ENCODE measurements at places on chromosomes 6 and 20.

DNA sequence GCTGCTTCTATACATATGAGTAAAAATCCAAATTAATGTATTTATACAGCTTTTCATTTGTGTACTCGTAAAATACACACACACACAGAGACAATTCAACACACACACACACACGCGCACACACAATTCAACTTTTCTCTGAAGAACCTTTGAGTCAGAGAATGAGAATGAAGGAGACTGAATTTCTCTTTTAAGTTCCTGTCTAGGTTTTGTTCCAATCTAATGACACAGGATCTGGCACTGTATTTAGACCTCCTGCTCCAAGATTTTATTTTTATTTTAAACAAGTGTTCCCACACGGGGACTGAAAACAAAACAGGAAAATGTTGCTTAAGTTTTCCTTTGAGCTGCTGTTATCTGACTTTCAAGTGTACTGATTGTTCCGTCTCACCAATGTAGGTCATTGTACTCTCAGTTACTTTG lies 250.8 kb downstream of the LAMA2 start:
- DNase-seq: no peak

DNA sequence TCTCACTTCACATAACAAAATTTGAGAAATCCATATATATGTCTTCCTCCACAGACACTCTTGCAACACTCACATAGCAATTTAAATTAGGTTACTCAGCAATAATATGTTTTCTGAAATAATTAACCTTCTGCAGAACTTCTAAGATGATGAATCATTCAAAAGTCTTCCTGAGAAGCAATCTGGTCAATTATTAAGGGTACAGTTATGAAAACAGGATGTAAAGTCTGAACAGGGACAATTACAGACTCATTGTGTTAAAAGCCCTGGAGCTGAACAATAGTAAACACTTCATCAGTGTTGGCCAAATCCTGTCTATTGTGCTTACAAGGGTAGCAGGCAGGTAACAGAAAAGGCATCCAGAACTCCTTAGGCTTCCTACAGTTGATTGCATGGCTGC lies 75.4 kb downstream of the FILIP1 start:
- DNase-seq: no peak

- DNase-seq: no peak
These were observed 1.6 kb downstream of the TFAP2C start for GRCh38 chr20:56630506-56631317.

DNA sequence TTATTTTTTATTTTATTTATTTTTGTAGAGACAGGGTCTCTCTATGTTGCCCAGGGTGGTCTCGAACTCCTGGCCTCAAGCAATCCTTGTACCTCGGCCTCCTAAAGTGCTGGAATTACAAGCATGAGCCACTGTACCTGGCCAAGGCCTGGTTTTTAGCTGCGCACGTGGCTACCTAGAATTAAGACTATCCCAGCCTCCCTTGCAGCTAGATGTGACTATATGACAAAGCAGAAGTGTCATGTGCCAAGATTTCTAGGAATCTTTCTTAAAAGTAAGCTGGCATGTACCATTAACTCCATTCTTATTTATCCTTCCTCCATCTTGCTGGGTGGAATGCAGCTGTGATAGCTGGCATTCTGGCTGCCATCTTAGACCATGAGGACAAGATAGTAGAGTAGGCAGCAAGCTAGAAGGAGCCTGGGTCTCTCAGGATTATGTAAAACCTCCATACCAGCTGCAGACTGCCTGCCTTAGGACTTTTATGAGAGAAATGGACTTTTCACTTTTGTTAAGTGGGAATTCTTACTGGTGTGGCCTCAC lies 2.1 kb upstream of the SPDEF start:
- no peak for DNase-seq

DNA sequence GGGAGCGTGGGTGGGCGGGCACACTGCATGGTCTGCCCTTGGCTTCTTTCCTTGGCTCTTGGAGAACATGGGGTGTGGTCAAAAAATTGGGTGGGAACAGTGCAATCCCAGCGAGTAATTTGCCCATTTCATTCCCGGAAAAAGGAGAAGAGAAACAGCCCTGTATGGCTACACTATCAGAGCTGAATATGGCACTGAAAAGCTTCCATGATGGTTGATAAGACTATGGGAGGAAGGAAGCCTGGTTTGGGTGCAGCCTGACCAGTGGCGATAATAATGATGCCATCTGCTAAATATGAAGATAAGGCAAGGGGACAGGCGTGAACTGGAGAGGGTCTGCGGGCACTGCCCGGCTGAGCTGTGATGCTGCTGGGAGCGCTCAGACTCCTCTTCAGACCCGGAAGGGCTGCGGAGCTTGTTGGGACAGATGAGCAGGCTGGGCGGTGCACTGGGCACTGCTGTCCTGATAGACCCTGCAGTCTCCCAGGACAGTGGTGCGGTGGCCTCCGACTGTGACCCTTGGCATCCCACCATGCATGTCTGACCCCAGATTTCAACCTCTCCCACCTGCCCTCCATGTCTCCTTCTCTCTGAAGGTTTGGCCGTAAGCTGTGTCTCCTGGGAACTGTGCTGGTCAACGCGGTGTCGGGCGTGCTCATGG lies 10.2 kb downstream of the SLC22A1 start:
- DNase-seq: no peak

DNA sequence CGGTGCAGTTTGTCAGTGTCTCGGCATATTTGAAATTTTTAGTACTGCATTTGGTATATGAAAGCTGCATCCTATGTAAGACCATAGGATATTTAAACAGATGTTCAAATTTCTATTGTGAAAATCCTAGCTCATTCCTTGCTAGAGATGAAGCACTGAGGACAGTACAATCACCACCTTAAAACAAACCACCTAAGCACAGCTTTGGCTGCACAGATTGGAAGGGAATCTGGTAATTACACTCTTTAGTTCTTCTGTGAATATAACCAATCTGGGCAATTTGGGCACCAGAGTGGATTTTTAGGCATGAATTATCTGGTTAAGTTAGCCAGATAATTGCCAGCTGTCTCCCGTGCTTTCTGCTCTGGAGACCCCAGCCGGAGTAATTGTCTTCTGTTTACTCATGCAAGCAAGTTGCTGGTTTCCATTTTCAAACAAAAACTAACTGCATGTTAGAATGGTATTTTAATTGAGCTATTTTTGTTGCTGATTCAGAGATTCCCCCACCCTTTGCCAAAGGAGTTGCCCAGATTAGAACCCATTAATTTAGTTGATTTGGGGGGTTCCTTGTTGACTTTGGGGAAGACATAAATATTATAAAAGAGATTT lies 36.9 kb downstream of the E2F3 start:
- DNase-seq: no peak

DNA sequence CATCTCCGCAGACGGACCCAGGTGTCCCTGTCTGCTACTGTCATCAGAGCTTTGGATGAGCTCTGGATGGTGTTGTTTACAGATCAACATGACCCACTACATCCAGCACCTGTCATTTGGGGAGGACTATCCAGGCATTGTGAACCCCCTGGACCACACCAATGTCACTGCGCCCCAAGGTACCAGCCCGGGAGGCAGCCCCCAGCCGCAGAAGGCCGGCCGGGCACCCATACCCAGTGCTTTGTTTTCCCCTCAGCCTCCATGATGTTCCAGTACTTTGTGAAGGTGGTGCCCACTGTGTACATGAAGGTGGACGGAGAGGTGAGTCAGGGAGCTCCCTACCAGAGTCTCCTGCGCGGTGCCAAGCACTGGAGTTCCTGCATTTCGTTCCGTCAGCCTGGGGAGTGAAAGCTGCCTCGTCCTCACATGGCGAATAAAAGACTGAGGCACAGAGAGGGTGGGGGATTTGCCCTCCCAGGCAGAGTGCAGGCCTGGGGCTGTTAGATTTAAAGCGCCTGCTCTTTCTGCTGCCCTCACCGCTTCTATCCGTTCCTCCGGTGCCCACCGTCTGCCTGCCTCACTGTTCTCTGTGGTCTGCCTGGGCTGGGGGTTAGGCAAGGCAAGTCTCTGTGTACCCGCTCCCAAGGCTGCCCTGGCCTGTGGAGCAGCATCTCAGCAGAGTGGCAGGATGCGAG lies 14.2 kb downstream of the ERGIC3 start:
- DNase-seq: no peak

GRCh38 chr6:80434691-80435350 lies 328.4 kb downstream of the BCKDHB start:
- DNase-seq: no peak

DNA sequence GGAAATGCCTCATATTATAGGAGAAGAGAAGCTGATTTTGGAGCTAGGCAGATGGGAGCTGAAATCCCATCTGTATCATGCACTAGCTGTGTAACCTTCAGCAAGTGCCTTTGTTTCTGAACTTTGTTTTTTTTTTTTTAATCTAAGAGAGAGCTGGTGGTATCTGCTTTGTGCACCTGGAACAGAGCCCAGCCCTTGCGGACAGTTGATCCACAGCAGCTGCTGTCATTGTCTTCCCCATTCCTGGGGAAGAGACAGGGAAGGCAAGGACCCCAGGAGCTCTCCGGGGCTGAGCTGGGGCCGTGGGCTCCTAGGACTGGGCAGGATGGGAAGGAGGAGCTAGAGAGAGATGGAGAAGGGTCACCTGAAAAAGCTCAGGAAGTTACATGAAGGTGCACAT lies 92.1 kb downstream of the SYNJ2 start:
- no peak for DNase-seq

DNA sequence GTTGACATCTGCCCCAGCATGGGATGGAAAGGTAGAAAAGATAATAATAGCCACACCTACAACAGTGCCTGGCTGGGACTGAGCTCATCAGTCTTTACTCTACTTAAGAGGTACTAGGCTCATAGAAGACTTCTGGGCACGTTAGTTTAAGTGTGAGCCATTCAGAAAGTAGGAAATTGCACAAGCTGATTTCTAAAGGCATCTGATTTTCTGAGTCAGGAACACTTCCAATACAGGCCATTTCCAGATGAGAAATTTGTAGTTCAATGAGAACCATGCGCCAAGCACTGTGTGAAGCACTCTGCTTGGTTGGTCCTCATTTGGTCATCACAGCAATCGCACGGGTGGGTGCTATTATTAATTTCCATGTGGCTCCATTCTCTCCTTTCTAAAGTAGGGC lies 42.3 kb downstream of the MOCS1 start:
- no peak for DNase-seq

DNA sequence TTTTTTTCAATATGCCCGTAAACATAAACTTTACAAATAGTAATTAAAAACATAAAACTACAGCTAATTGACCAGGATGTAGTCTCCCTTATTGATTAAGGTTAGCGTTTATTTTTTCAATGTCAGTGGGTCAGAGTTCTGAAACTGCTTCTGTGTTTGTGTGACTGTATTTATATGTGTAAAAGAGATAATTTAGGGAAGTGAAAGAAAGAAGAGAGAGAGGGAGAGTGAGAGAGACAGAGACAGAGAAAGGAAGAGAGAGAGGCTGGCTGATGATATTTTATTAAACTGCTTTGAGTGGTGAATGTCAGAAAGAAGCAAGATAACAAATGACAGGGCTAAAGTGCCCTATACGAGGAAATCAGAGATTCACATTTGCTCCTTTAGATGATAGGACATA lies 266.1 kb upstream of the PTCHD4 start:
- DNase-seq: no peak

DNA sequence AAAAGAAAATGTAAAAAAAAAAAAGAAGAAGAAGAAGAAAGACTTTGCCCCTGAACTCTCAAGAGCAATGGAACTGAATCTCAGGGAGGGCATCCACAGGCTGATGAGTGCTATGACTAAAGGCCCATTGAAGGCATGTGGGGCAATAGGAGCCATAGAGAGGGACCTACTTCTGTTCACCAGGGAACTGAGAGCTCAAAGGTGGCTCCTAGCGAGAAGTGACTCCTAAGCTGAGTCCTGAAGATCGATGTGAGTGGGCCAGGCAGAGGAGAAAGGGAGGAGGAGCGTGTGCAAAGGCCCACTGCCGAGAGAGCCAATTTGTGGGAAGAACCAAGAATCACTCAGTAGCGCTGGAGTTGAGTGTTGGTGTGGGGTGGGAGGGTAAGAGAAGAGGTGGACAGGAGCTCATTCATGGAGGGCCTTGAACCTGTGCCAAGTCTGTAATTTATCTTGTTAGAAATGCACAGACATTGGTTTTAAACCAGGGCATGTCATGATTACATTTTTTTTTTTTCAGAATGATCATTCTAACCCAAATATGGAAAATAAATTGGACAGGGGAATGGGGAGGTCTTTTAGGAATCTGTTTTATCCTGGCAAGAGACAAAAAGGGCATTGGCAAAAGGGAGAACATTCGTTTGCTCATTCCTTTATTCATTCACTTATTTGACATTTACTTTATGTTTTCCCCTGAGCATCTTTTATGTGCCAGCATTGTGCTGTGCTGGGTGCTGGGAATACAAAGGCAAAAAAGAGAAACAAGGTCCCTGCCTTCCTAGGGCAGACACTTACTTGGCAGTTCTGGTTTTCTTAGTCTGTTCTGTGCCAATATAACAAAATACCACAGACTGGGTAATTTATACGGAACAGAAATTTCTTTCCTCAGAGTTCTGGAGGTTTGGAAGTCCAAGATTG lies 67.4 kb upstream of the DSP start:
- DNase-seq: no peak

DNA sequence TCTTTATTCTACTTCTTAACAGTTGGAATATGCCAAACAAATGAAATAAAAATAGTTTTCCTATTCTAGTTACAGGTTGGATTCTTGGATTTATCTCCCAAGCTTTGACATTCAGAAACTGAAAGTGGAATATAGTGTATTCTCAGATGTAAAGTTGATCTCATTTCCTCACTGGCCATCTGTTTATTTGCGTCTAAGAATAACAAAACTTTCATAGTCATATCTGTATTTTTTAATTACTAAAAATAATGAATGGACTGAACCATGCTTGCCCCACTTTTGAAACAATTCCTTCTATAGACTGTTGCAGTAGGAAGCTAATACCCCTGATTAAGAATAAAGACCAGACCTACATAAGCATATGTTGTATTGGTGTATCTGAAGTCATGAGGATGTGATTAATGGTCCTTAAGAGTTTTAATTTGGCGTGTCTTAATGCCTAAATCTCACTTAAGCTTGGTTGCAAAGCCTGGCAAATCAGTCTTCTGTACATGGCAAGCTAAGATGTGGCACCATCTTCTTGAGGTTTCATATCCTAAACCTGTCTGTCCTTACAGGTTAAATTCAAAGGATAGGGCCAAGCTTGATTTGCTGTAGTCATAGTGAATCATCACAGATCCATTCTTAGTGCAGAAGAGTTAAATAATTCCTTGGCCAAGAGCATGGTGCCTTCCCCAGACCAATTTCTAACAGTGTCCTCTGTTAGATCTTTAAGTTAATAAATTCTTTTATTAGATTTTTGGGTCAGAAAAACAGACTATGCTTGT lies 58.9 kb downstream of the FOXO3 start:
- DNase-seq: no peak

All from head of caudate nucleus (tissue), 42 donors.